Stomach (tissue), 19 donors: ENCODE measurements at places on chromosomes 16 and 17. TPM values are rescaled to one million over a fixed set of nuclear protein-coding genes. Genes with fewer than 3 reads are reported as not detected.

The KRTAP3-1 gene
- total RNA-seq, result not detected

The ZP2 gene
- not detected for total RNA-seq

The MGAT5B gene
- not detected for total RNA-seq

The NPW gene
- not detected for total RNA-seq

DNA sequence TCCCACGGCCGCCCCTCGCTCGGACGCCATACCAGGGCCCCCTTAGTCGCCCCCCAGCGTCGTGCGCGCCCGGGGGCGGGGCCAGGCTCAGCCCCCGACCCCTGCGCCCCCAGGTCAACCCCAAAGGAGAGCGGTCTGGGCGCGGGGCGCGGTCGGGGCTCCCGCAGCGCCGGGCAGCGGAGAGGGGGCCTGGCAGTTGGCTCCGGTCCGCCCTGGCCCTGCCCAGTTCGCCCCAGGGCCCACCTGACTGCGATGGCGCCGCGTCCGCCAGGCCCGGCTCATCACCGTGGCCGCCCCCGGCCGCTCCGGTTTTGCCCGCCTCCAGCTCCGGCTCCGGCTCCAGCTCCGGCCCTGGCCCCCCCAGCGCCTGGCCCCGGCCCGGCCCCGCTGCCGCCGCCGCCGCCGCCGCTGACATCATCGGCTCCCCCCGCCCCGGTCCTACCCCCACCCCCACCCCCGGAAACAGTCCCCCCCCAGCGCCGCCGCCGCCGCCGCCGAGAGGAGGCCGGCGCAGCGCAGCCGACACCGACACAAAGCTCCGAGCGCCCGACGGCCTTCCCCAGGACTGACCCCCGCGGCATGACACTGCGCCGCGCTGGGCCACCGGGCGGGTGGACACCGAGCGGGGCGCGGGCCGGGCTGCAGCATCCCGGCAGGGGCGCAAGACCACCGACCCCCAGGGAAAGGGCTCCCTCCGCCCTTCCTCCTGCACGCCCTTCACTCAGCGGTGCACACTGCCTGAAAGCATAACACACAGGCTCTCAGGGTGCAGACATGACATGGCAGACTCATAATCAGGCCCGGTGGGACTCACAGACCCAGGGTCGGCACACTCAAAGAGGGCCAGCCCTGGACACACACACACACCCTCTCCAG lies at the start of gene ZBTB4:
ZBTB4 (minus strand) TSS at position 419 of the 876 bp plus-strand sequence. CDS start 12,830 bp downstream, outside the sequence.
- DNase-seq, result peak; percentile 65

DNA sequence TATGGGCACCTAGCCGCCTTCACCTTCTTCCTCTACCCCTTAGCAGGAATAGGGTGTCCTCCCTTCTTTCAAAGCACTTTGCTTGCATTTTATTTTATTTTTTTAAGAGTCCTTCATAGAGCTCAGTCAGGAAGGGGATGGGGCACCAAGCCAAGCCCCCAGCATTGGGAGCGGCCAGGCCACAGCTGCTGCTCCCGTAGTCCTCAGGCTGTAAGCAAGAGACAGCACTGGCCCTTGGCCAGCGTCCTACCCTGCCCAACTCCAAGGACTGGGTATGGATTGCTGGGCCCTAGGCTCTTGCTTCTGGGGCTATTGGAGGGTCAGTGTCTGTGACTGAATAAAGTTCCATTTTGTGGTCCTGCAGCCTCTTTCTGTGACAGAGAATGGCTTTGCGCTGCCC lies 4.6 kb downstream of the TMUB2 start:
- no peak for DNase-seq

- DNase-seq, result peak; percentile 88
Observed at GRCh38 chr17:82668631-82669099, 20.4 kb upstream of the WDR45B start.

- DNase-seq, result no peak
Observed at GRCh38 chr16:56197192-56197992, 6.1 kb downstream of the GNAO1 start.

DNA sequence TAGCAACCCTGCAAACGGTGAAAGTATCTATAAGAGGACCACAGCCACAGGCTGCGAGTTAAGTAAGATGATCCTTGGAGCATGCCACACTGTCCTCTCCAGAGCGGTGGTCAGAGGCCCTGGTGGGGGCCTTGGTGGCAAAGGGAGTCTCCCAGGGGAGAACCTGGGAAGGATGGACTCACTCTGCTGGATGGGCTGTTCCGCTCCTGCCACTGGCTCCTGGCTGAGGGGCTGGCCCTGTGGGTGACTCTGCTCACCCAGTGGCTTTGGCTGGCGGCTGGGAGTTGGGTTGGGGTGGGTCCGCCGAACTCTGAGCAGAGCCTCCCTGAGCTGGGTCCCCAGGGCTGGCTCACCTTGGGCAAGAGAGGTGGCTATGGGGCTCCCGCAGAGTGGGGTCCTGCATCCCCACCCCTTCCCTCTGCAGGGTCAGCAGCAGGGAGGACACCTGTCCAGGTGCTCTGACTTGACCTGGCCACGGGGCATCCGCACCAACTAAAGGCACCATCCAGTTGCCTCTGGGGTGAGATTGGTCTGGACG lies 7.3 kb downstream of the CDK5R1 start:
- no peak for DNase-seq

- DNase-seq, result no peak
Observed at GRCh38 chr17:55416470-55417052, 5.1 kb downstream of the MMD start.

DNA sequence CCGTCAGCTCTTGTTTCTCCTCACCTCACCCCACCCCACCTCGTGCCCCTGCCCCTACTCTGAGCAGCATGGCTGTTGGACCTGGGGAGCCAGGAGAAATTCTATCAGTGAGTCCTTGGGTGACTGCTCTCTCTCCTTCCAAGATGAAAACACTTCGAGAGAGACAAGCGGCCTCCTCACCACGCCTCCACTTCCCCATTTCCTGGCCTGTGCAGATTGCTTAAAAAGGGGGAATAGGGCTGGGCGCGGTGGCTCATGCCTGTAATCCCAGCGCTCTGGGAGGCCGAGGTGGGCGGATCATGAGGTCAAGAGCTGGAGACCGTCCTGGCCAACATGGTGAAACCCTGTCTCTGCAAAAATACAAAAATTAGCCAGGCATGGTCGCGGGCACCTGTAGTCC lies 9.5 kb downstream of the DLX4 start:
- no peak for DNase-seq
